ENCODE measurements at places on chromosomes 16 and 17.

- DNase-seq = no peak
Observed at GRCh38 chr16:79316004-79316458, 284.5 kb downstream of the MAF start.

- DNase-seq = no peak
Observed at GRCh38 chr17:37717627-37718323, 27.1 kb downstream of the HNF1B start.

- DNase-seq = no peak
Observed at GRCh38 chr17:41617136-41617535, 4.6 kb upstream of the KRT16 start.

GRCh38 chr17:50778471-50778870 is 11.2 kb upstream of the ANKRD40CL start:
- no peak for DNase-seq

DNA sequence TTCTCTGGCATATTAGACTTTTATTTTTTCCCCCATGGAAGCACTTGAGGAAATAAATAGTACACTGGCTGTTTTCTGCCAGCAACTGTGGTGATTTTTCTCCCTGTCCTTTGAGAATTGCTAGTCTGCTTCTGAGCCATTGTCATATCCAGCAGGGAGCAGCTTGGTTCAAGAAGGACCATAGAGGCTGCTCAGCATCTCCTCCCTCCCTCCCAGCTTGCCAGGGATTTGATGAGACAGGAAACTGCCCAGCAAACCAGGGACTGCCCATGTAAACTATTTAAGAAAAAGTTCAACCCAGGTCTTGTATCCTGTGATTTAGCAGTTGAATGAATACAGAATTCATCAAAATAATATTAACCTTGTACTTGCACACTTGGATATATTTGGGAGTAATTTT is 39.5 kb downstream of the CYB5B start:
- no peak for DNase-seq

DNA sequence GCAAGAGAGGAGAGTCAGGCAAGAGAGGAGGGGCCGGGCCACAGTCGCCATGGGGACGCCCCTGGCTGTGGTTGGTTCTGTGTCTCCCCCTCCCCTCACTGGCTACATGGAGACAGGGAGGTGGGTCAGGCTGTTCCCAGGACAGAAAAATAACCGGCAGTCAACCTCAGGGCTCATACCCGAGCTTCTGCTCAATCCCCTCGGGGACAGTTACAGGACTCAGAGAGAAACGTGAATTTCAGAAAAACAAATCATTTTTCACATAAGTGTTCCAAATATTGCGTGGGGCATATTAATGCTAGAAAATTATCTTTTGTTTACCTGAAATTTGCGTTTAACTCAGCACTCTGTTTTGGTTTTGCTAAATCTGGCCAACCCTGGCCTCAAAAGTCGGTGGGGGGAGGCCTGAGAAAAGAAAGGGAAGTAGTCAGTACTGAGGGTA is 22.2 kb upstream of the CPSF4L start:
- no peak for DNase-seq

DNA sequence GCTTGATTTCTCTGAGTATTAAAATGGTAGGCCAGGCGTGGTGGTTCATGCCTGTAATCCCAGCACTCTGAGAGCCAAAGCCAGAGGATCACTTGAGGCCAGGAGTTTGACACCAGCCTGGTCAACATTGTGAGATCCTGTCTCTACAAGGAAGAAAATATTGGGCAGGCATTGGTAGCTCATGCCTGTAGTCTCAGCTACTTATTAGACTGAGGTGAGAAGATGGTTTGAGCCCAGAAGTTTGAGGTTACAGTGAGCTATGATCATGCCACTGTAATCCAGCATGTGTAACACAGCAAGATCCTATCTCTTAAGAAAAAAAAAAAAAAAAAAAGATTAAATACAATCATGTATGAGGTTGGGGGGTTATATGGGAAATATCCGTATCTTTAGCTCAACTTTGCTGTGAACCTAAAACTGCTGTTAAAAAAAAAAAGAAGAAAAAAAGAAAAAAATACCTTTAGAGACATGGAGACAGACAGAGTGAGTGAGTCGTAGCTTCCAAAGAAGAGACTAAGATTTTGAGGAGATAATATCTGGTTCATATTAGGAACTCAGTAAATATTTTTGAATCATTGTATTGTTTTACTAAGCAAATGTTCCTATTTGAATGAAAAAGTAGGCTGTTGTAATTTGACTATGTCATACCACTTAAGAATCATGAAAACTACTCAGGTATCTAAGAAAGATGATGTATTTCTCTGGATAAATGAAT is 325.7 kb upstream of the TBX2 start:
- DNase-seq = no peak

Data from activated CD8-positive, alpha-beta memory T cell treated with anti-CD3 and anti-CD28 coated beads for 1 hour (primary cell).